ENCODE measurements at places on chromosomes 6 and 20. TPM values are rescaled to one million over a fixed set of nuclear protein-coding genes. Genes with fewer than 3 reads are reported as not detected.

DNA sequence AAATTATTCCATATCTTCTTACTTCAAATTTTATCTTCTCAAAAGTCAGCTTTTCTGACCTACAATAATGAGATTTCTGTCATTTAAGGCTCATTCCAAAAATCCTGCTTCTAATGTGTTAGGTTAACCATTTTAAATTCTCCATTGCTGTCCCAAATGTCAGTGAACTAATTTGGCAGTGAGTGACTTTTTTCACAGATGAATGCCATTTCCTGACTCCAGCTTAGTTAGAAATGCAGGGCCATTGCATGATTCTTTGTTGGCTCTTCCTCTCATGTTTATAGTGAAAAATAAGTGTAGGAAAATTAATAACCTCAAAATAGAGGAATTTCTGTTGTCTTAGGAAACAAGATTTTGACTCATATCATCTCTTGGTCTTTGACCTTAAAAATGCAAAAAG is 44.1 kb downstream of the VIP start:
- no peak overlapping the region for H3K4me3 ChIP-seq
- H3K4me1 ChIP-seq, result no peaks in the 10 kb centered on the region
- H3K27me3 ChIP-seq, result no peaks in the 10 kb centered on the region
- H3K36me3 ChIP-seq, result no peaks in the 10 kb centered on the region
- DNase-seq, result no peak

- no peaks in the 10 kb centered on the region for H3K4me1 ChIP-seq
- H3K27me3 ChIP-seq, result no peaks in the 10 kb centered on the region
- no peak overlapping the region for H3K4me3 ChIP-seq
- no peak for DNase-seq
- peaks cover 2% of the 10 kb centered on the region for H3K36me3 ChIP-seq
These were observed 15.8 kb downstream of the SHPRH start for GRCh38 chr6:145948328-145948727.

Gene RPS6KA2
- 5.6 TPM for total RNA-seq

DNA sequence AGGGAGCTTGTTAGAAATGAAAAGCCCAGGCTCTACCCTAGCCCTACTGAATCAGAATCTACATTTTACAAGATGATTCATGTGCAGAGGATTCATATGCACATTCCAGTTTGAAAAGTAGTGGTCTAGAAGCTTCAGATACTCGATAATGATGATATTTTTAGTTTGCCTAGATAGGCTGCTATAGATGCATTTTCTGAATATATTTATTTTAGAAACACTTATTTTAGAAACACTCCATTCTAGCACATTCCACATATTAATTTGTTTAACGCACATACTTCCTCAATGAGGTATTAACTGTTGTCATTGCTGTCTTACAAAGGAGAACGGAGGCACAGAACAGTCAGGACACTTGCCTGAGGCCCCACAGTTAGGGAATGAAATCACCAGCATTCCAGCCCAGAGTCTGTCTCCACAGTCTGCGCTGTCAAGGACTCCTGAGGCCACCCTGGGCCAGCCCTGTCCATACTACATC is 64.4 kb downstream of the SNAP25 start:
- no peaks in the 10 kb centered on the region for H3K4me1 ChIP-seq
- H3K27ac ChIP-seq, result no peak overlapping the region
- no peak overlapping the region for H3K4me3 ChIP-seq
- H3K36me3 ChIP-seq, result no peaks in the 10 kb centered on the region
- DNase-seq, result no peak

Data from Caco-2 (cell line).